ENCODE measurements at places on chromosomes 12 and 14.

DNA sequence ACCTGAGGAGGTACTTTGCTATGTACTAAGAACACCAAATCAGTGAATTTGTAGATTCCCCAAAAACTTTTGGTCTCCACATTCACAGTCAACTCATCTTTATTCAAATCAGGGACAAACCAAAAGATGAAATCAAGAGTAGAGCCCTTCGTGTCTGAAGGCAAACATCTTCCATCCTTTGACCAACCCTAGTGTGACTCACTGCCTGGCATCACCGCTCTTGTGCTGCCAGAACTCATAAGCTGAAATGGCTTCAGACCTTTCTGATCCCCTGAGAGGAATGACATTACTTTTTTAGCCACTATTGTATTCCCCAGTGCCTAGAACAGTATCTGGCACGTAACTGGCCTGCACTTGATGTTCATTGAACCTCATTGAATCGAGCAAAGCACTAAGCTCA, 50.1 kb downstream of the GOLGA5 start:
- DNase-seq: peak; percentile 42

DNA sequence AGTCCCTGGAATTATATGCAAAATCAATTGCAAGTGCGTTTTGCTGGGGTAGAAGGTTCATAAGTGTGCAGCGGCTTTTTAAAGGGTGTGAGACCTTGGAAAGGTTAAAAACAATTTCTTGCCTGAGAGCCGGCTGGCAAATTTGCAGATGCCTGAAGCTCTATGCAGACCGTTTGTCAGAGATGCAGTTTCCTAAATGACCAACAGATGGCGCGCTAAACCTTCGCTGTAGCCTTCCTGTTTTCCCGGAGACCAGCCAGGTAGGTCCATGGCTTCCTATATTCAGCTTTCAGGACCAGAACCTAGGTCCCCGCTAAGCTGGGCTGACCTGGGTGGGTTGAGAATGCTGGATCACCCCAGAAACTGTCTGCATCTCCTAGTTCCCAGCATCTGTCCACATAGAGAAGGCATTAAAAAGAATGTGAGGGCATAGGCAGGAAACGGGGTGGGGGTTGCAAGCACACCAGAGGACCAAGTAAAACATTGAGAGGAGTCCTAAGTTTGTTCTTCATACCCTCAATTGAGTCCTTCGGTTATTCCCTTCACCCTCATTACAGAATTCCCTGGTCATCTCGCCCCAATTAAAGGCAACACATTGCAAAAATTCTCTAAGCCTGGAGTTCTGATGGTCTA, 5.7 kb upstream of the NOS1 start:
- DNase-seq: peak; percentile 63

DNA sequence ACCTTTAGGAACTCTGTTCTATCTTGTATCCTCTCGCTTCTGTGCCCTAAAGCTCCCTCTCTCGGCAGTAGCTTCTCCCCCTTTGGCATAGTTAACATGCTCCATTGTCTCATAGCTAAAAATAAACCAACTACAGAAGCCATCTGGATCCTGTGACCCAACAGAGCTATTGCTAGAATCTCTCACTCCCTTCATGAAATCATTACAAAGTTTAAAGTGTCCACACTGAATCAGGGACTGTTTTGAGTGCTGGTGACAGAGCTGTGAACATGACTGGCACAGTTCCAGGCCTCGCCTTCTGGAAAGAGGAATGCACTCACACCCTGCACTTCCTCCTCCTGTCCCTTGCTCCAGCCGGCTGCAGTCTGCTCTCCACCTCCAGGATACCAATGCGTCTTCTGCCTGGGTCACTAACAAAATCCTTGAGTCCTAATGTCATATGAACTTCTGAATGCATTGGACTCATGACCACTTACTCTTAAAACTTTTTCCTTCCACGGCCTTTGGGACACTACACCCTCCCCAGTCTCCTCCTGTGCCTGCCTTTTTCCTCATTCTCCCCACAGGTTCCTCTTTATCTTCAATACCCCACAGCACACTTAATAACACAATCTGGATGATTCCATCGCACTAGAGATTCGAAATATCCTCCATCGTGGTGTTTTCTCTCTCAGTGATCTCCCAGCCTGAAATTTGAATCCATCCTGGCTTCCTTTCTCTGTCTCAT, 13.2 kb downstream of the PLBD1 start:
- no peak for DNase-seq

DNA sequence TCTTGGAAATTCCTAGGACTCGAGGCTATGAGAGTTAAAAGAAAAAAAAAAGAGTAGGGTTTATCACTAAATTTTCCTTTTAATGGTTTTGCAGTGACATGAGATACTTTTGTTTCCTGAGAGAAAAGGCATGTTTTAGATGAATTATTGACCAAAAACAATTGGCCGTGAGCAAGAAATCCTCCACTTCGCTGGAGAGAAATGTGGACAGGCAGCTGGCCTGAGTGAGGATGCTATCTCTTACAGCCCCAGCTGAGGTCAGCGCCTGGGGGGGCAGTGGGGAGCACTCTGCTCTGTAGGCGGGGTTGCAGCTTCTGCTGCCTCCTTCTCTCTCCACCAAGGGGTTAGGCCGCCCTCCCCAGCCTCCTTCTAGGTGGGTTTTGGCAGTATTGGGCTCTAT, 54.7 kb downstream of the PRIMA1 start:
- no peak for DNase-seq

DNA sequence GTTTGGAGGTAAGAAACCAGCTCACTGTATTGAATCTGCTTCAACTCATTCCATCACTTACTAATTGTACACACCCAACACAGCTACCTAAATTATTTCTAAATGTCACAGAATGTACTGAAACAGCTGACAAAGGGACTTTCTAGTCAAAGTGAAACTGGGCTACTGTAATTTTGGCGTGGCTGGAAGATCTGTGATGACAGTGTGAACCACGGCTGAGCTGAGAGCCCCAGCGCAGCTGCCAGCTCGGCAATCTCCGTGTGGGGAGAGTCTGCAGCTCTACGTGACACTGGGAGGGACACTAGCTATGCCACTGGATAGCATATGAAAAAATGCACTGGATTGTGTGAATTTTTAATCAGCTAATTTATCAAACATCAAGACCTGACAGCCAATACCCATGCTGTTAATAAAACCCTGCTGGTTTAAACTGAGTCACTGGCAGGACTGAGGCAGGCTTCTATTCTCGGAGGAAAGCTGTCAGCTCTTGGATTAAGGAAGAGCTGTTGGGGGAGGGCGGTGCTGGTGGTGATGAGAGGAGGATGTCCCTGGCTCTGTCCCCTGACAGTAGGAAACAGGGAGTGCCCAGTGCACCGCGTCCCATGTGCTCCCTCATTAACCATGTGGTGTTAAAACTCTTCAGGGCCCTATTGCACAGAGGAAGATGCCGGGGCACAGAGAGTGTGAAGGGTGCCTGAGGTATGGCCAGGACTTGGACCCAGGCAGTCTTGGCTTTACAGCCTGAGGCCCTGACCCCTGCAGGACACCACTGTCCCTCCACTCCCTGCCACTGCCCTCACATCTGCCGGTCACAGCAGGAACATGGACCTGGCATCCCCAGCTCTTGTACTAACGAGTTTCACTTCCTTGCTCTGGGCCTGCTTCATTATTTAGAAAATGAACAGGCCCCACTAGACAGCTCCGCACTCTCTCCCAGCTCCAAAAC, 13.3 kb downstream of the SLC15A4 start:
- peak; percentile 61 for DNase-seq

GRCh38 chr14:21016413-21017190, 8.3 kb downstream of the NDRG2 start:
- no peak for DNase-seq

DNA sequence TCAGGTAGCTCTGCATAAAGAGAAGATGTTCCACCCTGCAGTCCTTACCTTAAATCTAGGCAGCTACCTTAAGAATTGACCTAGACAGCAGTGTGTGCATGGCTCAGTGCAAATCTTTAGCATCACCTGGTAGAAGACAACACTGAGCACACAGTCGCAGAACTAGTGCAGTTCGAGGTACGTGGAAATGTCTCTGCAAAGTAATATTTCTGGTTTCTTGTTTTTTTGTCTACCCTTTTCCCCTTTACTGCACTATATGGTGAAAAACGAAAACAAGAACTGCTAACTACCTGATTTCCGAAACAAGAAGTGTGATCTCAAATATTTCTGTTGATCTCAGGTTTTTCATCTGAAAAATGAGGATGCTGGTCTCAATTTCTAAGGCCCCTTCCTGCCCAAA, 82.5 kb downstream of the ETV6 start:
- no peak for DNase-seq

- peak; percentile 51 for DNase-seq
Measured at GRCh38 chr12:75641031-75641780, 129.8 kb upstream of the KRR1 start.

- DNase-seq: no peak
Measured at GRCh38 chr12:43237238-43237879, 314.6 kb downstream of the ADAMTS20 start.

- DNase-seq: no peak
Measured at GRCh38 chr12:89216211-89216952, 135.9 kb downstream of the DUSP6 start.

DNA sequence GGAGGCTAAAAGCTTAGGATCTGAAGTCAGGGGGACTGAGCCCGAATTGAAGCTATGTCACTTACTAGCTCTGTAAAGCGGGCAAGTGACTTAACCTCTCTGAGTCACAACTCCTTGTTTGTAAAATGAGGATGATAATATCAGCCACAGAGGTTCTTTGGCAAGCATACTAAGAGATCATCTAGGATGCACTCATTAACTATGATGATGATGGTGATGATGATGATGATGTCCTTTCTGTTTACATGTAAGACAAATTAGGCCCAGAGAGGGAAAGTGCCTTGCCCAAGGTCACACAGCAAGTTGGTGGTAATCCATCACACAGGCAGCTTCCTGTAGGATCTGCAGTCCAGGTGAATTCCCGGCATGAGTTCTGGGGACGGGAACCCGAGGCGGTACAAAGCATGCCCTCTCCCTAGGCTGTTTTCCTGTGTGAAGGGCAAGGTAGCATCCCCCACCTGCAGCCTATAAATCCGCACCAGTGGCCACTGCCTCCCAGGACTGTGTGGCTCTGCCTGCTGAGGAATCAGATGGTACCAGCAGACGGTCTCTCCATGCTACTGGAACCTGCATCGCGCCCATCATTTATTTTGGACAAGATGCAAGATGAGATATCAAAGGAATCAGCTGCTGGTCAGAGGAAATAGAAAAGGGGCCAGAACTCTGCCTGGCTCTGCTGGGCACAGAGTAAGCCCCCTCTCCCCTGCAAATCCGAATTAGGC, 55.2 kb downstream of the MAP1LC3B2 start:
- DNase-seq: no peak

DNA sequence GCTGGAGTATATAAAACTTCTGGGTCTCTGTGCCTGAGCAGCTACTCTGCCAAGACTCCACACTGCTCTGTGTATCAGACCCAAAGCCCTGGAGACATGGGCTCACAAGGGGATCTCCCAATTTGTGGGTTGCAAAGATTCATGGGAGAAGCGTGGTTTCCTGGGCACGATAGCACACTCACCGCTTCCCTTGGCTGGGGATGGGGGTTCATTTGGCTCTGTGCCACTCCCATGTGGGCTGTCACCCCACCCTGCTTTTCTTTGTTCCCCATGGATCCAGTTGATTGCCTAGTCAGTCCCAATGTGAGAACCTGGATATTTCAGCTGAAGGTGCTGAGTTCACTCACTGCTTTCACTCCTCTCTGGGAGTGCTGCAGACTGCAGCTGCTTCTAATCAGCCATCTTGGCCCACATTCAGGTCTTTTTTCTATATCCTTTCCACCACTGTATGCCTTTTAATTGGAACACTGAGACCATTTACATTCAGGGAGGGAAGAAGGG, 40.0 kb upstream of the PCNX4 start:
- no peak for DNase-seq

DNA sequence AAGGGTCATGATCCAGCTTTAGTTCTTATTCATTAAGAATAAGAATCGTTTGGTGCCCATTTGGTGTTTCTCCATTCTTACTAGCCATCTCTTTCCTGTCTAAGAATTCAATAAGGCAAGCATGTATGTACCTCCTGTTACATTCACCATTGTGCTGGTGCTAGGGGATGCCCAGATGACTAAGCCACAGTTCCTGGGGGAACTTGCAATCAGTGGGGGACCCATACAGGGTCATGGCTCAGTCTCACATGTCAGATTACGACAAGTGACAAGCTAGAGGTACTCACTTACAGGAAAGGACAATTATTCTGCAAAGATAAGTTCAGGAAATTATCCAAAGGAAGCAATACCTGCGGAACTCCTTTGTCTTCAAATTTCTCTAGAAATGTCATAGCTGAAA, 125.4 kb downstream of the STXBP6 start:
- DNase-seq: no peak

DNA sequence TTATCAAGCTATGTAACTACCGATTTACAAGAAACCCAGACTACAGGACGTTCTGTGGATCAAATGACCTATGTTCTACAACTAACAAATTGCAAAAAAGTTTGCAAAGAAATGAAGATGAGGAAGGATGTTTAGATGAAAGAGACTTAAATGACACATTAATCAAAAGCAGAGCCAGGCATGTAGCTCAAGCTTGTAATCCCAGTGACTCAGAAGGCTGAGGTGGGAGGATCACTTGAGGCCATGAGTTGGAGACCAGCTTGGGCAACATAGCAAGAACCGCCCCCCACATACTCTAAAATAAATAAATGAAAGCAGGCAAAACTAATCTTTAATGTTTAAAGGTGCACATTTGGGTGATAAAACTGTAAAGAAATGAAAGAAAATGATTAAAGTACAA, 331.9 kb downstream of the BTG1 start:
- no peak for DNase-seq

DNA sequence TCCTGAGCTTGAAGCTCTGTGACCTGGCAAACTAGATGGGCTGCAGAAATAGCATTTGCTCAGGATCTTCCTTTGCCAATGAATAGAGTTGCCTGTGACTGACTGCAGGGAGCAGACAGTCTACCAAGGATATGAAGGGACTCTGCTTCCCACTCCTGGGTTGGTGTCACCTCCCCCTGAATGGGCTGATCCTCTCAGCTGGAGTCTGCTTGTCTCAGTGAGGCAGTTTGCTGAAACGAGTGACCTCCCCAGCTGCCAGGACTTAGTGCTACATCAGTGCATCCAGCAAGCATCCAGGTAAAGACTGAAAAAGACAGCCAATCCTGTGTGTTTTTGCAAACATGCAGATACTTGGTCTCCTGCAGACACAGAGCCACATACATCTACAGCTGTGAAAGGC, 28.5 kb downstream of the PAH start:
- DNase-seq: no peak
